ENCODE measurements at places on chromosomes 4 and X. TPM values are rescaled to one million over a fixed set of nuclear protein-coding genes. Genes with fewer than 3 reads are reported as not detected.

P2RY4 gene
- polyA plus RNA-seq = not detected

RADX gene
- polyA plus RNA-seq = 0.37 TPM

TMEM175 gene
- 29.2 TPM for polyA plus RNA-seq

SPANXN3 gene
- not detected for polyA plus RNA-seq

GPR119 gene
- not detected for polyA plus RNA-seq

SMIM43 gene
- 2.5 TPM for polyA plus RNA-seq

FATE1 gene
- polyA plus RNA-seq = not detected

DRD5 gene
- not detected for polyA plus RNA-seq
